ENCODE measurements at places on chromosomes 7 and 10.

DNA sequence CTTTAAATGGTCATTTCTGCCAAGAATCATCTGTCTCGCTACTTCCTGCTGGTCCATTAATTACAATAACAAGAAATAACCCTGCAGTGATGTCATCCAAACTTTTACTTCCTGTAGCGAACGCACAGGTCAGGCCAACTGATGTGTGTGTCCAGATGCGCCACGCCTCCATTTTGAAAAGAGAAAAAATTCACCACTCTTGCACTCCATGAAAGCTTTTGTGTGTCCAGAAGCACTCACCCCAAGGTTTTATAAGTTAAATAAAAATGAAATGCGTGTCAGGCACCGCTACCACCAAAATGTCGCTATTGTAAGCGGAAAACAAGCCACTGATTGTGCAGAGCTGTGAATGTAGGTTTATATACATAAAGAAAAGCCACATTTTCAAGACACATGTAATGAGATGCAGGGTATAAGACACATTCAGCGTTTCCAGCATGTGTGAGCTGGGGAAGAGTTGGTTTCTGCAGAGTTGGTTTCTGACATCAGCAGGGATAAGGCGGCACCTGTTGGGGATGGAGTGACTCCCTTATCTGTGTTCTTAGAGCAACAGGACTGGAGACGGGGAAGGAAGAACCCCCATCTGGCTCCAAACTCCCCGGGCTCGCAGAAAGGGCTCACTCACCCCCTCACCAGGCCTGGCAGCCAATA, 83.3 kb downstream of the CTBP2 start:
- DNase-seq = no peak

GRCh38 chr7:28180364-28181147, at the start of gene JAZF1:
Gene JAZF1, minus strand, starts transcription at chr7:28180795.
- DNase-seq = peak; percentile 29

- no peak for DNase-seq
Observed at GRCh38 chr10:73647211-73647874, 6.1 kb upstream of the MYOZ1 start.

- no peak for DNase-seq
Observed at GRCh38 chr7:80140388-80140787, 5.8 kb downstream of the GNAI1 start.

DNA sequence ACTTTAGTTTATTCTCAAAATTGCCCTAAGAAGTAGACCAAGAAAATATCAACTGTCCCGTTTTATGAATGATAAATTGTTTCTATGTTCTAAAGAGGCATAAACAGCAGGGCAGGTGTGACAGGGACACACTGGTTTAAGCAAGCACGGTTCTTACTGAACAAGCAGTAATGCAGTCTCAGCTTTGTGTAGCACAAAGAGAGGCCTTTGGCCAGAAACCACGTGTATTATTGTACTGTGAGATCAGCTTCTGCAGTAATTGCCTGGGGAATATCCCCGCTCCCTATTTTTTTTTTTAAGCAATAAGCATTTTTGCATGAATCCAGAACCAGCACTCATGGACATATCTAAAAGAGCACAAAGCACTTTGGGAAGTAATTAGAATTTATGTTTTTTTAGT, 255.4 kb downstream of the WDR11 start:
- no peak for DNase-seq

GRCh38 chr7:67006965-67007364, 10.3 kb downstream of the TYW1 start:
- DNase-seq = no peak

- no peak for DNase-seq
Observed at GRCh38 chr7:2446676-2447075, 29.5 kb downstream of the GRIFIN start.

DNA sequence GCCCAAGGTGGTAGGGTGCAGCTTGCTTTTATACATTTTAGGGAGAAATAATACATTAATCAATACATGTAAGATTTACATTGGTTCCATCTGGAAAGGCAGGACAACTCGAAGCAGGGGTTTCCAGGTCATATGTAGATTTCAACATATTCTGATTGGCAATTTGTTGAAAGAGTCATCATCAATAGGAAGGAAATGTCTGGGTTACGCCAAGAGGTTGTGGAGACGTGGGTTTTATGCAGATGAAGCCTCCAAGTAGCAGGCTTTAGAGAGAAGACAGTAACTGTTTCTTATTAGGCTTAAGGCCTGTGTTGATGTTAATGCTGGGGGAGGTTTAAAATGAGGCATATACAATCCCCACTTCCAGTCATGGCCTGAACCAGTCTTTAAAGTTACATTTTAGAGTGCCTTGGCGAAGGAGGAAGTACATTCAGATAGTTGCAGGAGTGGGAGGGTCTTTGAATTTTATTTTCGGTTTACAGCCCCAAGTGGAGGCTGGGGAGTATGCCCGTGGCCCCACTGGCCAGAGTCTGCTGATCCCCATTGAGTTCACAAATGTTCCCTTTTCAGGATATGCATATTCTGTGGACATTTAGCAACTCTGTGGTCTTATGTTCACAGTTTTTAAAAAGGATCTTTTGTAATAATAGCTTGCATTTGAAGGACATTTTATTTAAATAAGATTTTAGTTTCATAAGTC, 166.0 kb upstream of the GDF10 start:
- DNase-seq = no peak

DNA sequence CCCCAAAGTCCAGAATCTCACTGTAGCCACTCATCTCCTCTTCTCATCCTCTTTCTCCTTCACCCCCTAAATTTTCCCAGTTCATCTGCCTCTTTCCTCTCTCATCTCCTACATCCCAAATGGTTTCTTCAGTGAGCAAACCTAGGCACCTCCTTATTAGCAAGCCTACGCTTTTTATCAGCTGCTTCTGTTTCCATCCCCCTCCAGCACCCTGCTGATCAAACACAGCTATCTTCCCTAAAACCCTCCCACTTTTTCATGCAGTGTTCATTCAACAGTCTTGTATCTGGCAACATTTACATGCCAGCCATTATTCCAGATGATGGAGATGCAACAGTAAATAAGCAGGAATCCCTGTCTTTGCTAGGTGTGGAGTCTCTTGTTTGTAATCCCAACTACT, 3.3 kb upstream of the ABRAXAS2 start:
- DNase-seq = no peak

- DNase-seq = no peak
Observed at GRCh38 chr10:79926037-79926436, 22.9 kb downstream of the SFTPD start.

- DNase-seq = no peak
Observed at GRCh38 chr7:55148571-55148970, 129.8 kb downstream of the EGFR start.

- no peak for DNase-seq
Observed at GRCh38 chr7:22220941-22221340, 136.0 kb downstream of the RAPGEF5 start.

DNA sequence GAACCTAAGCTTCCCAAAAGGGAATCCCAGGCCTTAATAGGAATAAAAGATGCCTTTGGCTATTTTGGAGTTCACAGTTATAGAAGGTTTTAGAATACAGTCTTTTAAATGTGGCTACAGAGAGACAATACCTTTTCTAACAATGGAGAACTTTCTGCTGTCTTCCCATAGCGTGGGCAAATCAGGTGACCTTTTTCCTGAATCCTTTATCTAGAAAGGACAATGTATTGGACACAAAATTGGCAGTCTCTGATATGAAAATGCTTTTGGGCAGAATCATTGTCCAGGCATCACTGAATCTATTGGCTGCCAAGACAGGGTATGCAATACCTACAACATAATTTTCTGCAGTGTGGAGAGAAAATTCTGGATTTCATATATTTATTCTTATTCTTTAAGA, 7.8 kb upstream of the ABLIM1 start:
- DNase-seq = no peak

GRCh38 chr7:99014113-99014985, 129.6 kb downstream of the SMURF1 start:
- DNase-seq = no peak

GRCh38 chr7:47456210-47456955, 125.5 kb downstream of the TNS3 start:
- DNase-seq = no peak

DNA sequence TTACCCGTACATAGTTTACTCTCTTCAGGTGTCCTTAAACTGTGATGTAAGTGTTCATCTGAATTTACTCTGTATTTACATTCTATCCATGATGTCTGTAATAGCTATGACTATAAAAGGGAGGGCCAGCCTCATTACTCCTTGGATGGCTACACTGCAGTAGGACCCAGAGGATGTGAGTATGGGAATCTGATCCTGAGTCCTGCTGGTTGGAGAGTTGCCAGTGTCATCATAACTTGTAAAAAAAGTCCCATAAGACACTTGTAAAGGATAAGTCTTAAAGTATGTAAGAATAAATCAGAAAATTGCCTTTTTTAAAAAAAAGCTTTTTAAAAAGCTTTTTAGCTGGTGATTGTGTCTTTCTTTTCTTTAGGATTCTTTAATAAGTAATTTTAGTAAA, 95.4 kb downstream of the PPP1R9A start:
- no peak for DNase-seq

- DNase-seq = no peak
Observed at GRCh38 chr10:104445359-104445758, 91.7 kb downstream of the CFAP58 start.

GRCh38 chr7:17371671-17372524, 73.4 kb downstream of the AHR start:
- no peak for DNase-seq

- DNase-seq = no peak
Observed at GRCh38 chr7:77910124-77910523, 111.6 kb downstream of the PHTF2 start.

GRCh38 chr10:133087045-133087678, 562 bp upstream of the ADGRA1 start:
- no peak for DNase-seq

DNA sequence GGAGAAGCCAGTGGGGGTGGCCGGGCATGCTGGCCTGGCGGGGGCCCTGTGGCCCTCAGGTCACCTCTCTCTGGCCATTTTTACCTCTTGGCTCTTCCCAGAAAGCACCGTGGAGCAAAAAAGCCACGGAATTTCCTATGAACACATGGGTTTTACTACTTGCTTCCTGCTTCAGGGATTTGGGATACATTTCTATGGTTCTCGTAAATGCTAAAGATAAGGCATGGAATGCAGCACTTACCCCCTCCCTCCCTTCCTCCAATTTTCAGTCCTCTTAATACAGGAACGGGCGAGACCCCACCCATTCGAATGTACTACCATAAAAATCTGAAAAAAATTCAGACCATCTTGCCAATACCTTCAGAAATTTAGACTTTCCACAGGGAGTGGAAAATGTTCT, 279.7 kb downstream of the ARHGAP12 start:
- DNase-seq = no peak

DNA sequence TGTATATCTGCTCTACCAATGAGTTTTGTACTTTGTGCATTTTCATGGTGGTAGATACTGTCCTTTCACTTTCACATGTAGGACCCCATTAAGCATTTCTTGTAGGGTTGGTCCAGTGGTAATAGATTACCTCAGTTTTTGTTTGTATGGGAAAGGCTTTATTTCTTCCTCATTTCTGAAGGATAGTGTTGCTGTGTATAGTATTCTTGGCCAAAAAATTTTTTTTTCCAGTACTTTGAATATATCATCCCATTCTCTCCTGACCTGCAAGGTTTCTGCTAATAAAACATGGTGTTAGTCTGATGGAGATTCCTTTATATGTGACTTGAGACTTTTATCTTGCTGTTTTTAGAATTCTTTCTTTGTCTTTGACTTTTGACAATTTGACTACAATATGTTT, 12.0 kb downstream of the GIMAP8 start:
- no peak for DNase-seq

GRCh38 chr10:125808047-125808446, 15.0 kb downstream of the UROS start:
- no peak for DNase-seq

GRCh38 chr10:121302541-121303180, 295.6 kb downstream of the FGFR2 start:
- DNase-seq = no peak

- no peak for DNase-seq
Observed at GRCh38 chr10:92690211-92690914, 608 bp downstream of the HHEX start.

DNA sequence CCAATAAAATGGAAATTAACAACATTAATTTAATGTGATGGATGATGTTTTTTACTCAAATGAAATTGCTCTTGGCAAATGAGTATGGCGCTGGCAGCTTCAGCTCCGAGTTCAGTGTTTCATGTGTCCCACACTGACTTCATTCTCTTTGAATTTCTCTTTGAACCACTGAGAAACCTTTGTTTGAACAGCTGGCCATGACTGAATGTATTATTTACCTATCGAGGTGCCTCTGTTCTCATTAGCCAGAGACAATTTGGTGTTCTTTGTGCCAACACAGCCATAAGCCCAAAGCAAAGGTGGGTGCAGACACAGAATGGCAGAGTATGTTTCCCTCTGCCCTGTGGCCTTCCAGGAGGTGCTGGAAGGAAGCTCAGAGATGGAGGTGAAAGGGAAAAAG, 42.1 kb downstream of the TMEM178B start:
- no peak for DNase-seq

DNA sequence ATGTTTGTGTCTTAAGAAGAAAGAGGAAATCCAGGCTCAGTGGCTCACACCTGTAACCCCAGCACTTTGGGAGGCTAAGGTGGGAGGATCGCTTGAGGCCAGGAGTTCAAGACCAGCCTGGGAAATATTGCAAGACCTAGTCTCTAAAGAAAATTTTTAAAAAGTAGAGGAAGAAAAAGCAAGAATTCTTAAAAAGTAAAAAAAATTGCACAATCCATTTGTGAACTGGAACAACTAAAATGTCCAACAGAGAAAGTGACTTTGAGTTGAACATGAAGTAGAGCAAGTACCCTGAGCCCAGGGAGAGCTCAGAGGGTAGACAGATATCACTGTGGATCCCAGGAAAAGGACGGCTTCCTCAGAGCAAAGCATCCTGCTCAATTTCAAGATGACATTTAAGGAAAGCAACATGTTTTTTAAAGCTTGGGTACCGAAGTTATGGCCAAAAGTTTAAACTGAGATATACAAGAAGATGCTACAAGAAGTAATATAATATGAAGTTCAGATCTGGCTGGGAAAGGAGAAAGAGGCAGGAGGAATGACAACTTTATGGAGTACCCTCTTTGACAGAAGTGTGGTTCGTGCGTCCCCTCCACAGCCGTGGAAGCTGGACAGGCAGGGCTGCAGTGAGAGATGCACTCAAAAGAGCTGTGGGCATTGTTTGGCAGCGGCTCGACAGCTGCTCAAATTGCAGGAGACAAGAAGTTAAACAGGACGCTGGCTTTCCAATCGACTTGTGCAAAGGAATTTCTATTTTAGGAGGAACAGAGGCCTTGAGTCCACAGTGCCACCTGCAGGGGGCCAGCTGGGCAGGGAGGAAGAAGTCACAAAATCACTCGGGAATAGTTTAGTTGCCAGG, 201.3 kb downstream of the JCAD start:
- peak; percentile 45 for DNase-seq

GRCh38 chr10:120700426-120700825, 150.7 kb upstream of the WDR11 start:
- DNase-seq = no peak

DNA sequence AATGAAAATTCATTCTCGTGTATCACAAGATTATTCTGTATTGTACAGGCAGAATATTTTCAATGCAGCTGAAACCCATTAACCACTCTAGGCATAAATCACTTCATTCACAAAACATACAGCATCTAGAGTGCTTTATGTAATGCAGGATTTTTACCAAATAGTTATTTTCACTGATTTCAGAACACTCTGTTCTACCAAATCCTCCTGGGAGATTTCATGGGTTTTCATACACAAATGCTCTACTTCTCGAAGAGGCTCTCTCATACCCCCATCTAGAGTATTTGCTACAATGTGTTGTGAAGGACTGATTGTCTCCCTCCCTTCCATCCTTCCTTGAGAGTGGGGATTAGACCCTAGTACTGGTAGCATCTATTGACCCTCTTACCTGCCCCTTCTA, 209.2 kb upstream of the LRRN3 start:
- DNase-seq = no peak

All from thoracic aorta (tissue), 2 donors.